ENCODE measurements at places on chromosomes 2 and 18.
A peak's percentile ranks its signal among the peaks of the same experiment; 100 is the strongest.

- DNase-seq = peak; percentile 67
Observed at GRCh38 chr18:58135183-58135641, 91.2 kb downstream of the NEDD4L start.

DNA sequence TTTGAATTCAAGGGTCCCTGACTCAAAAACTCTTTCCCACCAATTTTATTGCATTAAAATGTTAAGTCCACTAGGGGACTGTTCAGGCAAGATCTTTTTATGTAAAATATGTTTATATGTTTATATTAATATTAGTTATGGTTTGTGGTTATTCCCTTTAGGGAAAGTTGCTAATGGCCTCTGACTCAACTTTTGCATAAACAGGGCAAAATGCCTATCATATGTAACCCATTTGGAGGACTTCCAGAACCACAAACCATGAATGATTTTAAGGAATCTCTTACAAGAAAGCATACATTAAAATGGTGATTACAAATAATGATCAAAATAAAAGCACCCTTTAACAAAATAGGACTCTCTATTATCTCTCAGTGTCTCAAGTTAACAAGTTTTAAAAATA, 1484.5 kb upstream of the ZEB2 start:
- no peak for DNase-seq

DNA sequence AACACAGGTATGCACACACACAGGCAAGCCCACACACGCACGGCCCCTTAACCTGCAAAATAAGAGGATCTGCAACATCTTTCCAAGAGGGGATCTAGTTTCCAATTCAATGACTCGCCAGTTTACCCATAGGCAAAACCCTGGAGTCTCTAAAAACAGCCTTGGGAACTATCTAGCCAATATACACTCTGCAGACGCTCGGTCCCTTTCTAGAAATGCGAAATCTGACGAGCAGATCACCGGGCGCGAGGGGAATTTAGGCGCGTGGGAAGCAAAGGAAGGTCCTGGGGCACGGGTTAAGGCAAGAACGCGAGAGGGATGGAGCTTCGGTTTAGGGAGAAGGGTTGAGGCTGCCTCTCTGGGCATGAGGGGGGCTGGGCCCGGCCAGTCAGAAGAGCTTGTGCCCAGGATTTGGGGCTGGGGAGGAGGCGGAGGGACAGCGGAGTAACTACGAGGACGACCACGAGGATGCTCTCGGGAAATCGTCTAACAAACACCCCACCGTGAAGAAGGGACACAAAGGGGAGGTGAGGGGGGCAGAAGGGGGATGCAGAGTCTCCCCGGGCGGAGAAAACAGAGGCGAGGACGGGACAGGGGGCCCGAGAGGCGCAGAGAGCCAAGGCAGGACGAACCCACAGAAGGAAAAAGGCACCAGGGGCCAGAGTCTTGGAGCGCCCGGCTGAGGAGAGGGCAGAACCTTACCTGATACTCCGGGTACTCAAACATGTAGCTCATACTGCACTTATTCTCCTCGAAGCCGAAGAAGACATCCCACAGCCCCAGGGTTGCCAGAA, 542 bp downstream of the PGAP1 start:
- DNase-seq = no peak

DNA sequence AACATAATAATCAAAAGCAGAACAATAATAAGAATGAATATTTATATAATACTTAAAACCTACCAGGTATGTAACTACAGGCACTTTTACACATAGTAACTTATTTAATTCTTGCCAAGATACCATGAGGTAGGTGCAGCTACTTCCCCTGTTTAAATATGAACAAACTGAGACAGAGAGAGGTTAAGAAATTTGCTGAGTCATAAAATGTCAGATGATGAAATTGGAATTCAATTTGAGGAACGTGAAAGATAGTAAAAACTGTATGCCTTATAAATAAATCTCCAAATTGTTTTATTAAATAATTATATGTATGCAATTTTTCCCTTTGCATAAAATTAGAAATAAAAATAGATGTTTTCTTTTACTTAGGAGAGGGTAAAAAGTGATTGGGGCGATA, 1103.3 kb upstream of the NRXN1 start:
- DNase-seq = no peak

- no peak for DNase-seq
Observed at GRCh38 chr2:140895378-140895777, 1235.4 kb downstream of the LRP1B start.

- no peak for DNase-seq
Observed at GRCh38 chr2:176834226-176834625, 378.4 kb upstream of the HNRNPA3 start.

DNA sequence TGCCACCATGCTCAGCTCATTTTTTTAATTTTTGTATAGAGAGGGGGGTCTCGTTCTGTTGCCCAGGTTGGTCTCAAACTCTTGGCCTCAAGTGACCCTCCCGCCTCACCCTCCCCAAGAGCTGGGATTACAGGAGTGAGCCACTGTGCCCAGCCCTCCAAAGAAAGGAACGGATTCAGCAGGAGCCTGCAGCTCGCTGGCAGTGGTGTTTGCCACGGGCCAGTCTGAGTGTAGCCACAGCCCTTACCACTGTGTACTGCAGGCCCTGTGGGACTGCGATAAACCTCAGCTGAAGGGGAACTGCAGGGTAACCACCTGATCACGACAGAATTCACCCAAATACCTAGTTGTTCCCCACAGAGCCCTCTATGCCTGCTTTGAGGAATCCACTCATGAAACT, 6.8 kb downstream of the COPS9 start:
- DNase-seq = no peak

DNA sequence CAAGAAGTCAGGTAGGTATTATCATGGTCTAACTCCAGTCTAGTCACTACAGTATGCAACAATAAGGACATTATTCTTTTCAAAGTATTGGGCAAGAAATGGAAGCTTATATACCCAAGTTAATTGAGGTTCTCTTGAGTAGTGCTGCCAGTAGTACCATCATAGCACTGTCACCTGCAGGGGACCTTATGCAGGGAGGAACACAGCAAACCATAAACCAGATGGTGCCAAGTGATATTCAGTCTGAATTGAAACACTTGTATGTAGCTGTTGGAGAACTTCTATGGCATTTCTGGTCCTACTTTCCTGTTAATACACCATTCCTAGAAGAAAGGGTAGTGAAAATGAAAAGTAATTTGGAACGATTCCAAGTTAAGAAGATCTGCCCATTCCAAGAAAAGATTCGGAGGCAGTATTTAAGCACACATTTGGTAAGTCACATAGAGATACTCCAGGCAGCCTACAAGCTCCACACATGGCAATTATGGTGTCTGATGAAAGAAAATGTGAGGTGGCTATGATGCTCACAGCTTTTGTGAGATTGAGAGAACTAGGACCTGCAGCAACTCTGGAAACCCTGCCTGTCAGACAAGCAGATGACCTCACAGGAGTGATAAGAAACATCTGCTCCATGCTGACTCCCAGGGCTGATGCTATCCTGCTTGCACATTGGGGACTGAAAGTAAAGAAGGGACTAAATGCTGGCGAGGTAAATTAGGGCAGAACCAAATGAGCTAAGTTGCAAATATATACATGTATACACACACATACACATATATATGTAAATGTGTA, 174.7 kb downstream of the MC4R start:
- DNase-seq = peak; percentile 18

GRCh38 chr2:11498543-11499034, 32.6 kb upstream of the E2F6 start:
- DNase-seq = no peak

- DNase-seq = no peak
Observed at GRCh38 chr2:110674620-110675555, 3.0 kb downstream of the BUB1 start.

Measured in Jurkat, Clone E6-1 (cell line).